ENCODE measurements at places on chromosomes 16 and 17. TPM values are rescaled to one million over a fixed set of nuclear protein-coding genes. Genes with fewer than 3 reads are reported as not detected.
A peak's percentile ranks its signal among the peaks of the same experiment; 100 is the strongest.

DNA sequence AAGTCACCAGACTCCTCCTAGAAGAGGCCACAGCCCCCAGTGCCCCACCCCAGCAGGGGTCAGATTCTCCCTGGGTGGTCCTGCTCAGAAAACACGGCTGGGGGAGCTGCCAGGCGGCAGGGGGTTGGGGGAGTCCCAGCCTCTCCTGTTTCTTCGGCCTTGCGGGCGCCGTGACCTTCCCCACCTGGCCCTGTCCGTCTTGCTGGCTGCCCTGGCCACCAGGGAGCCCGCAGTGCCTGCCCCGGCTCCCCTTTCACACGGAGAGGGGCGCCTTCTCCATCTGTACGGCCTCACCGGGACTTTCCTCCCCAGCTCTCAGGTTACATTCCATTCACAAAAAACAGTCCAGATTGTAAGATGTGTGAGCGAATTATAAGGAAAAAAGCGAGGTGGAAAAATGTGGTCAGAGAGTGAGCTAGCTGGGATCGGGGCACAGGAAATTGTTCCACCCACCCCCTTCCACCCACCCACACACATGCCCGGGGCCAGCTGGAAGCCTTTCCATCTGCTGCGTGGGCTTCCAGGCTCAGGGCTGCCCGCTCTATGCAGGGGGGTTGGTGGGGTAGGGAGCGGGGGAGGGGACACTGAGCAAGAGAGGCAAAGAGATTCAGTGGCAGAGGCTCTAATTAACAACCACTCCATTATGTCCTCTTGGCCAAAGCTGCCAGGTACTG, 14.6 kb upstream of the CIBAR2 start:
- no peak for DNase-seq
- no peaks in the 10 kb centered on the region for H3K36me3 ChIP-seq
- H3K27ac ChIP-seq: no peak overlapping the region

GRCh38 chr16:68987734-68988457, 117.6 kb upstream of the HAS3 start:
- no peak overlapping the region for H3K4me3 ChIP-seq
- H3K4me1 ChIP-seq: peaks cover 77% of the 10 kb centered on the region
- H3K27ac ChIP-seq: no peak overlapping the region
- H3K36me3 ChIP-seq: no peaks in the 10 kb centered on the region
- no peak for DNase-seq

DNA sequence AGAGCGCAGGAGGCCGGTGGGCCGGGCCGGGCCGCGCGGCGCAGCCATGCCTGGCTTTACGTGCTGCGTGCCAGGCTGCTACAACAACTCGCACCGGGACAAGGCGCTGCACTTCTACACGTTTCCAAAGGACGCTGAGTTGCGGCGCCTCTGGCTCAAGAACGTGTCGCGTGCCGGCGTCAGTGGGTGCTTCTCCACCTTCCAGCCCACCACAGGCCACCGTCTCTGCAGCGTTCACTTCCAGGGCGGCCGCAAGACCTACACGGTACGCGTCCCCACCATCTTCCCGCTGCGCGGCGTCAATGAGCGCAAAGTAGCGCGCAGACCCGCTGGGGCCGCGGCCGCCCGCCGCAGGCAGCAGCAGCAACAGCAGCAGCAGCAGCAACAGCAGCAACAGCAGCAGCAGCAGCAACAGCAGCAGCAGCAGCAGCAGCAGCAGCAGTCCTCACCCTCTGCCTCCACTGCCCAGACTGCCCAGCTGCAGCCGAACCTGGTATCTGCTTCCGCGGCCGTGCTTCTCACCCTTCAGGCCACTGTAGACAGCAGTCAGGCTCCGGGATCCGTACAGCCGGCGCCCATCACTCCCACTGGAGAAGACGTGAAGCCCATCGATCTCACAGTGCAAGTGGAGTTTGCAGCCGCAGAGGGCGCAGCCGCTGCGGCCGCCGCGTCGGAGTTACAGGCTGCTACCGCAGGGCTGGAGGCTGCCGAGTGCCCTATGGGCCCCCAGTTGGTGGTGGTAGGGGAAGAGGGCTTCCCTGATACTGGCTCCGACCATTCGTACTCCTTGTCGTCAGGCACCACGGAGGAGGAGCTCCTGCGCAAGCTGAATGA, 606 bp downstream of the THAP11 start:
- no peaks in the 10 kb centered on the region for H3K36me3 ChIP-seq
- no peaks in the 10 kb centered on the region for H3K27me3 ChIP-seq
- peaks cover 16% of the 10 kb centered on the region for H3K4me1 ChIP-seq
- H3K27ac ChIP-seq: peak overlapping the region; percentile 96
- H3K4me3 ChIP-seq: peak overlapping the region; percentile 69

- no peaks in the 10 kb centered on the region for H3K36me3 ChIP-seq
- DNase-seq: no peak
- H3K4me1 ChIP-seq: no peaks in the 10 kb centered on the region
- H3K4me3 ChIP-seq: no peak overlapping the region
- H3K27me3 ChIP-seq: peaks cover 12% of the 10 kb centered on the region
- H3K27ac ChIP-seq: no peak overlapping the region
Observed at GRCh38 chr16:12254566-12254965, 278.0 kb downstream of the SNX29 start.

GRCh38 chr16:87487361-87487924, 5.4 kb downstream of the ZCCHC14 start:
- peak; percentile 69 for DNase-seq
- peaks cover 14% of the 10 kb centered on the region for H3K4me1 ChIP-seq
- peak overlapping the region; percentile 23 for H3K27ac ChIP-seq
- H3K36me3 ChIP-seq: no peaks in the 10 kb centered on the region

GRCh38 chr16:72400257-72401083, 228.5 kb upstream of the PMFBP1 start:
- peak; percentile 28 for DNase-seq
- H3K27me3 ChIP-seq: no peaks in the 10 kb centered on the region
- no peak overlapping the region for H3K27ac ChIP-seq
- no peaks in the 10 kb centered on the region for H3K4me1 ChIP-seq
- H3K4me3 ChIP-seq: no peak overlapping the region

DNA sequence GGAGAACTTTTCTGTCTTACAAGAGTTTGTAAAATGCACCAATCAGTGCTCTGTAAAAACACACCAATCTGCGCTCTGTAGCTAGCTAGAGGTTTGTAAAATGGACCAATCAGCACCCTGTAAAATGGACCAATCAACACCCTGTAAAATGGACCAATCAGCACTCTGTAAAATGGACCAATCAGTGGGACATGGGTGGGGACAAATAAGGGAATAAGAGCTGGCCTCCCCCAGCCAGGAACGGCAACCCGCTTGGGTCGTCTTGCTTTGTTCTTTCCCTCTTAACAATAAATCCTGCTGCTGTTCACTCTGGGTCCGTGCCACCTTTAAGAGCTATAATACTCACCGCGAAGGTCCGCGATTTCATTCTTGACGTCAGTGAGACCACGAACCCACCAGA, 18.5 kb upstream of the KCNG4 start:
- H3K27ac ChIP-seq: no peak overlapping the region
- no peak for DNase-seq
- H3K4me3 ChIP-seq: no peak overlapping the region
- H3K36me3 ChIP-seq: no peaks in the 10 kb centered on the region

GRCh38 chr17:67343237-67343636, 23.1 kb downstream of the PSMD12 start:
- no peak for DNase-seq
- H3K27me3 ChIP-seq: no peaks in the 10 kb centered on the region
- no peak overlapping the region for H3K27ac ChIP-seq
- H3K36me3 ChIP-seq: peaks cover 72% of the 10 kb centered on the region

- peak overlapping the region; percentile 90 for H3K27ac ChIP-seq
- H3K4me1 ChIP-seq: peaks cover 79% of the 10 kb centered on the region
- H3K4me3 ChIP-seq: peak overlapping the region; percentile 93
- DNase-seq: no peak
- no peaks in the 10 kb centered on the region for H3K27me3 ChIP-seq
Observed at GRCh38 chr16:8867216-8867931, 1.4 kb downstream of the CARHSP1 start.

DNA sequence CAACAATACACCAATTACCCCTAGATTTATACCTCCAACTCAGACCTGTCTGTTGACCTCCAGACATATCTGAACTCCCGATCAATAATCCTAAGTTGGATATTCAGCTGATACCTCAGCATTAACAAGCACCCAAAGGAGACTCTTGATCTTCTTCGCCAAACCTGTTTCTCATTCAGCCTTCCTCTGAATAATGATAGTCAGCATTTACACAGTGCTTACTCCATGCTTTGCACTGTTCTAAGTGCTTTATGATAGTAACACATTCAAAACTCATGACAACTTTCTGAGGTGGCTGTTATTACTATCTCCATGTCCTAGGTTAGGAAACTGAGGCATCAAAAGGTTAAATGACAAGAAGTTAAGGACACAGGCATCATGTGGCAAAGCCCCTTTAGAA, 104.2 kb upstream of the SIAH1 start:
- H3K36me3 ChIP-seq: no peaks in the 10 kb centered on the region
- no peak for DNase-seq
- peaks cover 4% of the 10 kb centered on the region for H3K27me3 ChIP-seq
- no peaks in the 10 kb centered on the region for H3K4me1 ChIP-seq

DNA sequence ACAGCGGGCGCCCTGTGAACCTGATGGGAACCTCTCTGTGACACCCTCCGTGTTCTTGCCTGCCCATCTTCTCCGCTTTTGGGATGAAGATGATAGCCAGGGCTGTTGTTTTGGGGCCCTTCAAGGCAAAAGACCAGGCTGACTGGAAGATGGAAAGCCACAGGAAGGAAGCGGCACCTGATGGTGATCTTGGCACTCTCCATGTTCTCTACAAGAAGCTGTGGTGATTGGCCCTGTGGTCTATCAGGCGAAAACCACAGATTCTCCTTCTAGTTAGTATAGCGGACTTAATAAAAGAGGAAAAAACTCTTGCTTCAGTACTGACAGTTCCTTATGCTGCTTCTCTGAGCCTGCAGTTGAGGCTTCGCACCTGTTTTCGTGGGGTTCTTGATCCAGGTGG, 10.5 kb downstream of the CDK5RAP3 start:
- no peaks in the 10 kb centered on the region for H3K27me3 ChIP-seq
- H3K27ac ChIP-seq: no peak overlapping the region
- DNase-seq: no peak
- H3K36me3 ChIP-seq: peaks cover 49% of the 10 kb centered on the region

- H3K4me3 ChIP-seq: no peak overlapping the region
- no peak overlapping the region for H3K27ac ChIP-seq
- H3K27me3 ChIP-seq: 0 out of 2 replicates have a peak, but pooled peaks cover 4% of the 10 kb centered on the region
- H3K36me3 ChIP-seq: no peaks in the 10 kb centered on the region
Observed at GRCh38 chr16:66469291-66469946, 42.3 kb downstream of the BEAN1 start.

- peak overlapping the region; percentile 38 for H3K4me3 ChIP-seq
- no peaks in the 10 kb centered on the region for H3K27me3 ChIP-seq
- peak; percentile 95 for DNase-seq
- H3K4me1 ChIP-seq: peaks cover 90% of the 10 kb centered on the region
- peak overlapping the region; percentile 78 for H3K27ac ChIP-seq
Observed at GRCh38 chr17:72422505-72423285, 301.9 kb downstream of the SOX9 start.

DNA sequence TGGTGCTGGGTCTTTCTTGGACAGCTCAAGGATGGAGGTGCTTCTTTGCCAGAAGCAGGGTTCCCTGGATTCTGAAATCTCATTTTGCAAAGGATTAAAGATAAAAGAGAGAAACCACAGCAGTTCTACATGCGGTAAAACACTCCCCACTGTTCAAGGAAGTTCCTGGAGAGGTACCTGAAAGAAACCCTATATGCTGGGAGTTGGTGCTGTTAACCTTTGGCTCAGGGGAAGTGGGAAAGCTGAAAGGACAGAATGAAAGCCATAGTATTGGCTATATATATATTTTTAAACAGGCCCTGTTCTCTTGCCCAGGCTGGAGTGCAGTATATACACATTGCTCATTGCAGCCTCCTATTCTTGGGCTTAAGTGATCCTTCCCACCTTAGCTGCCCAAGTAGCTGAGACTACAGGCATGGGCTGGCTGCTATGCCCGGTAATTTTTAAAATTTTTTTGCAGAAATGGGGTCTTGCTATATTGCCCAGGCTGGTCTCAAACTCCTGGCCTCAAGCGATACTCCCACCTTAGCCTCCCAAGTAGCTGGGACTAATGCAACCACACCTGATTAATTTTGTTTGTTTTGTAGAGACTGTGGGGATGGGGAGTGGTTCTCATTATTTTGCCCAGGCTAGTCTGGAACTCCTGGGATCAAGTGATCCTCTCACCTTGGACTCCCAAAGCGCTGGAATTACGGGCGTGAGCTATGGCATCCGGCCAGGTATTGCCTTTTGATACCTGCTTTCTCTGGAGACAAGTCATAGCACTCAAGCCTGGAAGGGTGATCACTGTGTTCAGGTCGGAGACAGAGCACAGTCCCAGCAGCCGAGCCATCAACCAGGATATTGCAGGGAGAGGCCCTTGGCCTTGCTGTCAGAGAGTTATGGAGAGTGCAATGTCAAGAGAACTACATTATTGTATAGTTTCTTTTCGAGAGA, 55.2 kb downstream of the MSI2 start:
- H3K4me3 ChIP-seq: no peak overlapping the region
- H3K36me3 ChIP-seq: peaks cover 3% of the 10 kb centered on the region
- no peaks in the 10 kb centered on the region for H3K27me3 ChIP-seq
- DNase-seq: no peak
- peaks cover 19% of the 10 kb centered on the region for H3K4me1 ChIP-seq
- H3K27ac ChIP-seq: no peak overlapping the region

GRCh38 chr17:32114536-32114935, 27.8 kb upstream of the RHOT1 start:
- no peak overlapping the region for H3K27ac ChIP-seq
- H3K4me1 ChIP-seq: no peaks in the 10 kb centered on the region
- no peaks in the 10 kb centered on the region for H3K27me3 ChIP-seq

GRCh38 chr17:16329519-16330271, 23.6 kb downstream of the CENPV start:
- no peaks in the 10 kb centered on the region for H3K27me3 ChIP-seq
- peaks cover 33% of the 10 kb centered on the region for H3K4me1 ChIP-seq
- peak overlapping the region; percentile 55 for H3K27ac ChIP-seq
- H3K36me3 ChIP-seq: peaks cover 9% of the 10 kb centered on the region

GRCh38 chr16:66182592-66182991, 183.9 kb upstream of the CDH5 start:
- no peak overlapping the region for H3K4me3 ChIP-seq
- 0 out of 2 replicates have a peak, but pooled peaks cover 12% of the 10 kb centered on the region for H3K27me3 ChIP-seq
- H3K36me3 ChIP-seq: no peaks in the 10 kb centered on the region
- DNase-seq: no peak

Gene SLC26A11
- 17.7 TPM for total RNA-seq

Gene NLRC3
- 0.15 TPM for total RNA-seq

Gene TRAP1
- 416 TPM for total RNA-seq

Gene NPB
- 1.2 TPM for total RNA-seq

Gene CCDC200
- total RNA-seq: not detected

Gene CCL5
- 0.34 TPM for total RNA-seq

Gene CES5A
- not detected for total RNA-seq

Gene TM4SF5
- total RNA-seq: not detected

Gene TMEM114
- not detected for total RNA-seq

Measured in HCT116 (cell line).